Right ventricle myocardium inferior (tissue), 1 donor: ENCODE measurements at places on chromosomes 16 and 17. TPM values are rescaled to one million over a fixed set of nuclear protein-coding genes. Genes with fewer than 3 reads are reported as not detected.

- no peak for DNase-seq
Observed at GRCh38 chr17:79465011-79465680, 145.7 kb downstream of the RBFOX3 start.

KIF2B gene
- total RNA-seq = not detected

SRCIN1 gene
- total RNA-seq = 1.4 TPM

CHST4 gene
- not detected for total RNA-seq

ZNF423 gene
- 8.8 TPM for total RNA-seq

IL17C gene
- not detected for total RNA-seq

CHD3 gene
- 18.0 TPM for total RNA-seq

MYCBPAP gene
- total RNA-seq = 0.81 TPM

CNTNAP1 gene
- total RNA-seq = 7.3 TPM

- DNase-seq = no peak
Observed at GRCh38 chr16:68332411-68333121, 21.7 kb downstream of the PRMT7 start.

CRISPLD2 gene
- total RNA-seq = 38.1 TPM

DNA sequence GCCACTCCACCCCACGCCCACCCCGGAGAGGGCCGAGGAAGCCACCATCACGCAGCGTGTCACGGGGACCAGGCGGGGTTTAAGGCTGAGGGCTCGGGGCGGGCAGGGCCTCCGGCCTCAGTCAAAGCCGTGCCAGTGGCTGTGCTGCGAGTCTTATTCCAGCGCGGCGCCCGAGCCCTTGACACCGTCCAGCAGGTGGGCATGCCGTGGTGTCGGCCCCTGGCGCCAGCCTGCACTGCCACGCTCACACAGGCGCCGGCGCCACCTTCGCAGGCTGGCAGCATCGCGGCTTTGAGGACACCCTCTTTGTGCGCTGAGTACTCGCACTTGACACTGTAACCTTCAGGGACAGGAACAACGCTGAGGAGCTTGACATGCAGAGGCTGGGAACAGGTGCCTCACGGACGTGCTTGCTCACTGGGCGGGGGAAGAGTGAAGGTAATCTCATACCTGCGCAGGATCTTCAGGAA lies 34.0 kb upstream of the ZNF629 start:
- DNase-seq = no peak

DNA sequence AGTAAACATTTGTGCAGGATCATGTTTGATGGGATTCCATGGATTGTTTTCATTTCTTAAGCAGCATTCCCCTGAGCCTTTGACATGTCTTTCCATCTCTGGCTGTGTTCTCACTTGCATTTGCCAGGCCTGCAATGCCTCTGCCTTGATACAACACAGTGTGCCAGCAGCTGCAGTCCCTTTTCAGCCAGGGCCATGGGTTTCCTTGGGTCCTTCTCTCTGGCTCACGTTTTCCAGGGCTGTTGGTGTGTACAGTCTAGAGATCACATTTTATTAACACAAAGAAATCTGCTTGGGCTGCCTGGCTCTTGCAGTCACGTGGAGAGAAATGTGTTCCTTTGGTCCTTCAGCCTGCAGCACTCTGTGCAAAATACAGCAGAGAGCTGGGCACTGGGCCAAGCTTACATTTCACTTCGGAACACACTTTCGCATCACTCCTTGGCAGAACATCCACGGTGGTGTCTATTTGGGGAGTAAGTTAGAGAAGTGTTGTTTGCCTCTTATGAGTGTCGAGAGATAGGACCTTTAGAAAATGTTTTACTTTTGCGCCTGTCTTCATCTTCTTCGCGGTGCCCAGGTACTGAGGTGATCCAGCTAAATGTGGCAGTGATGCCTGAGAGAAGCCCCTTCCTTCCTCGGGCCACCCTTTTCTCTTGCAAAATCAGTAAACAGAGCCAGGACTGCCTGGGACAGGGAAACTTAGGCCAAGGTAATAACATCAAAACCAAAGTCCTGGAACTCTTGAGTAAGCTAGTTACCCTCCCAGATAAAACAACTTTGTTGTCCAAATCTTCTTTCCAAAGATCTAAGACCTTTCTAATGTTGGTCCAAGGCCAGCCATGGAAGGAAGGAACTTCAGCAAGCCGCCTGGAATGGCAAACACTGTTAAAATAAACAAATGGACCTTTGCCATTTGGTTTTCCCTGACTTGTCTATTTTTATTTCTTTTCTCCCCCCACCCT lies 20.9 kb downstream of the HLF start:
- peak; percentile 92 for DNase-seq

- no peak for DNase-seq
Observed at GRCh38 chr17:56676810-56677209, 83.3 kb downstream of the NOG start.

PLXDC1 gene
- total RNA-seq = 19.3 TPM
